ENCODE measurements at places on chromosomes 2 and 18. TPM values are rescaled to one million over a fixed set of nuclear protein-coding genes. Genes with fewer than 3 reads are reported as not detected.
A peak's percentile ranks its signal among the peaks of the same experiment; 100 is the strongest.

DNA sequence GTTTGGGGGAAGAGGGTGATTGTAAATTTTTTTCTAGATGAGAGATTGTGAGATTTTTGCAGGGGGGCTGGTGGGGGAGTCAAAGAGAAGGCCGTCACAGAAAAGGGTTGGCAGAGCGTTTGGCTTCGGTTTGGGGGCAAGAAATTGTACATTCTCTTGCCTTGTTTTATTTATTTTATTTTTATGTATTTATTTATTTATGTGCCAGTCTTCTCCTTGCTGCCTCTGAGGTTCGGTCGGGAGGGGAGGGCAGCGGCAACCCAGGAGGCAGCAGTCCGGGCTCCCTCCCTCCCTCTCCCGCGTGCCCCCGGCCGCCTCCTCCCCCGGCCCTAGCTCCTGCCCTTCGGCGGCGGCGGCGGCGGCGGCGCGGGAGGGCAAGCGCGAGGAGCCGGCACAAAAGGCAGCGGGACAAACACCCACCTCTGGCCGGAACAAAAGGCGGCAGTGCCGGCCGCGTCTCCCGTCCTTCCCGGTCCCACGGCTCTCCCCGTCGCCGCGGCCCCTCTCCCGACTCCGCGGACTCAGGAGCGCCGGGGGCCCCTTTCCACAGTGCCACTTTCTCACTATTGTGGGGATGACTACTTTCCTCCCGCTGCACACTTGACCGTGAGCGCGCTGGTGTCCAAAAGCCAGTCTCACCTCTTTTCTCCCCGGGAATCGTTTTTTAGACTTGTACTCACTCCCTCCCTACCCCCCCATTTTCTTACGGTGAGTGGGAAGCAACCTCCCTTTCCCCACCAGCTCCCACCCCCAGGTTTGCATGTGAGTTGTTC is 1.2 kb downstream of the BCL11A start:
- DNase-seq = peak; percentile 53

DNA sequence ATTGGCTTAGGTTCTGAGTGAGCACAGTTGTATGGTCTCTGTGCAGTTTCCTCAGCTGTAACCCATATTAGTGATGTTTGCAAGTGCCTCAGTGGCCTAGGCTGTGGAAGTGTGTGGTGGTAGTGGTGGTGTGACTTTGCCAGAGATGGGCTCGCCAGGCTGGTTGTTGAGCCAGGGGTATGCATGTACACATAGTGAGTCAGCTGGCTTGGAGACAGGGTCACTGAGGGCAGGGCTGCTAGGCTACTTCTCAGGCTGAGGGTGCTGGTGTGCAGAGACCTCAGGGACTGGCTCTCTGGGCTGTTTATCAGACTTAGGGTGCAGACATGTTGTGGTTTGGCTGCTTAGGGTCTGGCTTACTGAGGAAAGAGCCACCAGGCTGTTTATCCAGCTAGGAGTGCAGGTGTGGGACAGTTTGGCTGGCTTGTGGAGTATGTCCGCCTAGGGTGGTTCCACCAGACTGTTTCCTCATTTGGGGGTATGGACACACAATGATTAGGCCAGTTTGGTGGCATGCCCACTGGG is 15.0 kb downstream of the APLF start:
- DNase-seq = no peak

DNA sequence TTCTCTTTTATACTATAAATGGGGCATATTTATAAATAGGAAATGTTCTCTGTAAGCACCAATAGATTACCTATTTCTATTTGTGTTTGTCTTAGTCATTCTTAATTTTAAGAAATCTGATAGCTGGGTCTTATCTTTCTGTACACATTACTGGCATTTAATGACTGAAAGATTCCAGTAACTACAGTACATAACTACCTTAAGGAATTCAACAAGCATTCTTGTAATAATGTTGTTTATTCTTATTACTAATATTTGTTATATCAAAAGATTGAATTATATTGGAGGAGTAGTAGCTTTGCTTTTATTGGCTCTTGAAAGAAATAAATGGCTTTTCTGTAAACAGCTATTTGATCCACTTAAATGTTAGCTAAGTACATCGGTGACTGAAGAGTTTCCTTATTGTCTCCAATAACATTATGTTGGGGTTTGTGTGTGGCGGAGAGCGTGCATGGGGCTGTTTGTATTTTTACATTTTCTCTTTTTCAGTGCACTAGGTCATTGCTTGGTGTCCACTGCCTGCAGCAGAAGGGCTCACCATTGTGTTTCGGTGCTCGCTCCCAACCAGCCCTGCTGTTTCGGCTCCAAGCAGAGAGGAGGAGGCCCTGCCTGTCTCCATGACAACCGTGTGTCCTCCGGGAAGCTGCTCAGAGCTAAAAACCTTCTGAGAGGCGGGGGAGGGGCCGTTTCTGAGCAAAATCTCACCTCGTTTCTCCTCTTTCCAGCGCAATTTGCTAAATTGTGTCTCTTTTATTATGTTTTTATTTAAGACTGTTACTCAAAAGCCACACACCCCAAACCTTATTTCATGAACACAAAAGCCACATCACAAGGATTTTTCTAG is 112.5 kb upstream of the SLC38A11 start:
- DNase-seq = peak; percentile 61

DNA sequence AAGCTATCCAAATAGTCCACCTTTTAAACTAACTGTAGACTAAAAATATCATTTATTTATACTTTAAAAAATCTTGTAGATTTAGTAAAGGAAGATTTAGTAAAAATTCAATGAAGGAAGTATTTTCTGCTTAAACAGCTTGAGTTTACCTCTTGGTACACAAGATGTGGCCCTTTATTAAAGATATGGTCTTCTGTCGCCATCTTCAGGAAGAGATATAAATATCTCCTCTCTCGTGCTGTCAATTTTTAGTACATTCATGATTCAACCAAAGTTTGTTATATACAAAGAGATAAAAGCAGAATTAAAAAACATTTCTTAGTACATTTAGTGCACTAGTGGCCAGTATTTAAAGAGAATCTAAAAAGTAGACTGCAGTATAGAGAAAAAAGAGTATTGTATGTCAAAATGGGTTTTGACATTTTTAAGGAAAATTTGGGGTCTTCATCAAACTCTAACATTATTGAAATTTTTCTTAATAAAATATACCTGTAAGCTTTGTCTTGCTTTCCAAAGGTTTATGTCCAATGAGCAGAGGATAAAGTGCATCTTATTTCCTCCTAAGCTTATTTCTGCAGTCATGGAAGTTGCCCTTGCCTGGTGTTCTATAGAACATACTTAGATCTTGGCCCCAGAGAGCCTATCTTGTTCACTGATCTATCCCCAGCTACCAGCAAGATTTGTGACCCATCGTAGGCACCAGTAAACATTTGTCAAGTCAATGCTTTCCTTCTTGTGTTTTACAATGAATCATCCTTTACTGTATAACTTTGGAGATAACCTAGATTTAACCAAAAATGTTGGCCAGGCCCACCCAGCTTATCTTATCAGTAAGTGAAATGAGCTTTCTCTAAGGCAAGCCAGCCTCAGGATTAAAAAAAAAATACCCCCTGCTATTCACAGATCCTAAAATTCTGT is 18.5 kb upstream of the EML6 start:
- peak; percentile 51 for DNase-seq

AGXT gene
- not detected for total RNA-seq

CFAP65 gene
- total RNA-seq = 0.11 TPM

All from Daoy (cell line).